ENCODE measurements at places on chromosomes 4 and X.

DNA sequence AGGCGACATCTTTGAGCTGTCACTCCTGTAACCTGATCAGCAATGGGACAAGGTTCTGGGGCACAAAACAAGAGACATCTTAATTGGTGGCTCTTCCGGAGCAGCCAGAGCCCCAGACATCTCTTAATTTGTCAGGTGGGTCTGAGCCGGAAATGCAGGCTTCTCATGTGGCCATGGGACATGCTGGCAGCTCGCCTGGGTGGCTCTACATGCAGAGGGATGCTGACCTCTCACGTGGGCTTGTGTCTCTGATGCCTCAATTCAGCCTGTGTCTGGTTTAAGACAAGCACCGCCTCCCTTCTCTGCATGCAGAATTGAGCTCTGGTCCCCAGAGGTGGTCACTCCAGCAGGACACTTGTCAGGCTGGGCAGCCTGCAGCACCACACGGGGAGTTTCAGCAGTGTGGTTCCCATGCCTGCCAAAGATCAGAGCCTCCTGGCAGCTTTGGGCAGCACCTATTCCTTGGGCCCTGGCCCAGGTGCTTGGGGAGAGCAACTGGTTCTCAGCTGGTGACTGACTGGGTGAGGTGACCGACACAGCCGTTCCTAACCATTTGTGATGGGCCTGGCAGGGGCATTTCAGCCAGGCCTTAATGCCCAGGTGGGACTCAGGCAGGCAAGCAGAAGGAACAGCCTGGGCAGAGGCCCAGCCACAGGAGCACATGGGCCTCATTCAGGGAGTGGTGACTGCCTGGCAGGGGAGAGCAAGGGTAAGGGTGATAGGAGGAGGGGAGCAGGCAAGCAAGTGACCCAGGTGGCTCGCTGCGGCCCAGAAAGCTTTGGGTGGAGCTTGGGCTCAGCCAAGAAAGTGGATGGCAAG, 53.4 kb downstream of the HMX1 start:
- DNase-seq = no peak

DNA sequence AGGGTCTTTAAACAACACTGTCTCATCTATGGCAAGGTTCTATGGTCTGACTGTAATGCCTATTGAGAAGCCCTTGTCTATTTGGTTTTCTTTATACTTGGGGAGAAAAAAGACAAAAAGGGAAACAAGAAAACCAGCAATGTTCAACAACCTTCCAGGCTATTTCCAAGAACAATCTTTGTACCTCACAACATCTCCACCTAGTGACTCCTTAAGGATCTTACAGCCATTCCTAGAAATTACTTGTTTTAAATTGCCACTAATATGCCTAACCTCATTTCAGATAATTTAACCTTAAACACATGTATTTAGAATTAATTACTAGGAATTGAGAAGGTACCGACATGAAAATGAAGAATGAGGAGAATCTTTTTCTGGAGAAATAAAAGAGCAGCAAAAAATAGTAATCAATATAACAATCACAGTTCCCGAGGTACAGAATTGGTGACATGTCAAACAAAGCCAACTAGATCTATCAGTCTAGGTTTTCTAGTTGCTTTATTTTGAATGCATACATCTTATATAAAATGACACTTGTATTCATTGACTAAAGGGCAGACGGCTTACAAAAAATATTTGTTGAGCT, 1.6 kb upstream of the RBM46 start:
- DNase-seq = no peak

- DNase-seq = no peak
These were observed 45.8 kb downstream of the TEX13B start for GRCh38 chrX:107936434-107936730.

DNA sequence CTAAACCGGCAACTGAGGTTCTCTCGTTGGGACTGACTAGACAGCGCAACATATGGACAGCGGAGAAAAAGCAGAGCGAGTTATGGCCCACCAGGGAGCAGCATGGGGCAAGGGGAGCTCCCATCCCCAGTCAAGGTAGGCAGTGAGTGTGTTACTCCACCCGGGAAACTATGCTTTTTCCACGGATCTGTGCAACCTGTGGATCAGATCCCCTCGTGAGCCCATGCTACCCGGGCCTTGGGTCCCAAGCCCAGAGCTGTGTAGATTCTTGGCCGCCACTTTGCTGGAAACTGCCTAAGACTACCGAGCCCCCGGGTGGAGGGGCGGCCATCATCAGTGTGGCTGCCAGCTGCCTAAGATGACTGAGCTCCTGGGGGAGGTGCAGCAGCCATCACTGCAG, 140.9 kb downstream of the PAPSS1 start:
- no peak for DNase-seq
